Central memory CD8-positive, alpha-beta T cell (primary cell): ENCODE measurements at places on chromosomes 11 and 22.

DNA sequence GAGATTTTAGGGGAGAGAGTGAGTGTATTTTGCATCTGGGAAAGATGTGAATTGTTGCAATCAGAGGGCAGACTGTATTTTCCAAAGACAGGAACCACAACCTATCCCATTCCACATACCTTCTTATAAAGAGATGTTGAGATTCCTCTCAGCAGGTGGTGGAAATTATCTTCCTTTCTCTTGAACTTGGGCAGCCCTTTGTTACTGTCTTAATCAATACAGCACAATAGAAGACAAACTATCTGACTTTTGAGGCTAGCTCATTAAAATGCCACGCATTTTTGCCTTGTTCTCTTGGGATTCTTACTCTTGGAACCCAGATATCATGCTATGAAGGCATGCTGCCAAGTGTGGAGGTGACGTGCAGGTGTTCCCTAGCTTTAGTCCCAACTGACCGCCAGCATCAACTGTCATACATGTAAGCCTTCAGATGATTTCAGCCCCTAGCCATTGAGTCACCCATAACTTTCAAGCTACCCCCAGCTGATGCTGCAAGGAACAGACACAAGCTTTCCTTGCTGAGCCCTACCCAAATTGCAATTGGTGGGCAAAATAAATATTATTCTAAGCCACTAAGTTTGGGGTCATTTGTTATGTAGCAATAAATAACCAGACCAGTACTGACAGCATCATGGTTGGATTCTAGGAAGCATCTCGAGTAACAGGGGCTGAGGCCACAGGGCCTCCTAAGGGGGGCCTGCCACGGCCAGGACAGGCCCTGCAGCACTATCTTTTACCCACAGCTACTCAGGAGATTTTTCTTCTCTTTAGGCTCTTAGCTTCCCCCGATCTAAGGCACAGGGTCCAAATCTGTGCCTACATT, 63.0 kb downstream of the RPL27A start:
- H3K36me3 ChIP-seq, result no peaks in the 10 kb centered on the region
- H3K27me3 ChIP-seq, result peaks cover 50% of the 10 kb centered on the region
- no peak for DNase-seq
- no peak overlapping the region for H3K4me3 ChIP-seq
- no peak overlapping the region for H3K27ac ChIP-seq
- no peaks in the 10 kb centered on the region for H3K4me1 ChIP-seq

GRCh38 chr11:1817000-1817399, 17.8 kb upstream of the SYT8 start:
- H3K4me3 ChIP-seq, result no peak overlapping the region
- no peak for DNase-seq
- H3K4me1 ChIP-seq, result no peaks in the 10 kb centered on the region

- no peaks in the 10 kb centered on the region for H3K4me1 ChIP-seq
- no peak overlapping the region for H3K27ac ChIP-seq
- no peak for DNase-seq
- H3K27me3 ChIP-seq, result no peaks in the 10 kb centered on the region
Observed at GRCh38 chr22:41247703-41248102, 7.0 kb upstream of the CHADL start.

DNA sequence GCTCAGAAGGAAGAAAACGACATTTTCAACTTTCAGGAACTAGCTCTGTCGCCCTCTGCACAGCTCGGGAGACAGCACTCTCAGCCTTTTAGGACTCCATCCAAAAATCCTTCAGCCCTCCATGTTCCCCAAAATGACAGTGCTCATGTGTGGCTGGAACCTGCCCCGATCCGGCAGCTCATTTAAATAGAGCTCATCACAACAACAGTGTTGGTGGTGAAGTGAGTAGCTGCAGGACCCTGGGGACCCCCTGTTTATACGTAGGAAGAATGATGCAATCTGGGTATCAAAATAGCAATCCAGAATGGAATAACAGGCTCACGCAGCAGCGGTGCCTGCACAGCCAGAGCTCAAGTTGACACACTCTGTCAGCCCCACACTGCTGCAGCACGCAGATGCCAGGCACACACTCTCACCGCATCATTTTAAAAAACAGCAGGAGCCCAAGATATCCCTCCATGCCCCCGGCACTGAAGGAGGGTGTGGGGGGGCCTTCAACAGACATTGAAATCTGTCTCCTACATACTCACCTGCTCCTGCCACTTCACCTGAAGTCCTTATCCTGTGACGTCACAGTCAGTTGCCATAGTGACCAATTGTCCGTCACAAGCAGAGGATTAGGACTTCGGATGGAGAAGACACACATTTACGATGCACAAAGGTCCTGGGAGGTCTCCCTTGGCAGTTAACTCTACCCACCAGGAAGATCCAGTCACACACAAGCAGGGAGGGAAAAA, 24.0 kb downstream of the TRIM66 start:
- H3K4me1 ChIP-seq, result no peaks in the 10 kb centered on the region
- DNase-seq, result no peak
- H3K27me3 ChIP-seq, result no peaks in the 10 kb centered on the region
- H3K4me3 ChIP-seq, result no peak overlapping the region
- H3K27ac ChIP-seq, result no peak overlapping the region

DNA sequence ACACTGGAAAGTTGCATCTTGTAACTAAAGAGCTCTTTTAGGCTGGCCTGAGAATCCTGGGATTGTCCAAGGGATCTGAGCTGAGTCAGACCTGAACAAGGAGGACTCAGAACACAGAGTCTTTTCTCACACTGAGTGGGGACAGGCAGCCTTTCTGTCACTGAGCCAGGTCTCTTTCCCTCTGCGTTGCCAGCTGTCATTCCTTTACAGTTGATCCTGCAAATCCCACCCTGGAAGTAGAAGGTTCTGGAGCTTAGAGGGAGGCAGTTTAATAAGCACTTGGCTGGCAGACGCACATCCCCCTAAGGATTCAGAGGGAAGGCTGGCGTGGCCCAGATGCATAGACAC, 76.3 kb upstream of the SUSD2 start:
- H3K27ac ChIP-seq, result no peak overlapping the region
- no peaks in the 10 kb centered on the region for H3K27me3 ChIP-seq
- peaks cover 13% of the 10 kb centered on the region for H3K4me1 ChIP-seq
- no peak overlapping the region for H3K4me3 ChIP-seq

DNA sequence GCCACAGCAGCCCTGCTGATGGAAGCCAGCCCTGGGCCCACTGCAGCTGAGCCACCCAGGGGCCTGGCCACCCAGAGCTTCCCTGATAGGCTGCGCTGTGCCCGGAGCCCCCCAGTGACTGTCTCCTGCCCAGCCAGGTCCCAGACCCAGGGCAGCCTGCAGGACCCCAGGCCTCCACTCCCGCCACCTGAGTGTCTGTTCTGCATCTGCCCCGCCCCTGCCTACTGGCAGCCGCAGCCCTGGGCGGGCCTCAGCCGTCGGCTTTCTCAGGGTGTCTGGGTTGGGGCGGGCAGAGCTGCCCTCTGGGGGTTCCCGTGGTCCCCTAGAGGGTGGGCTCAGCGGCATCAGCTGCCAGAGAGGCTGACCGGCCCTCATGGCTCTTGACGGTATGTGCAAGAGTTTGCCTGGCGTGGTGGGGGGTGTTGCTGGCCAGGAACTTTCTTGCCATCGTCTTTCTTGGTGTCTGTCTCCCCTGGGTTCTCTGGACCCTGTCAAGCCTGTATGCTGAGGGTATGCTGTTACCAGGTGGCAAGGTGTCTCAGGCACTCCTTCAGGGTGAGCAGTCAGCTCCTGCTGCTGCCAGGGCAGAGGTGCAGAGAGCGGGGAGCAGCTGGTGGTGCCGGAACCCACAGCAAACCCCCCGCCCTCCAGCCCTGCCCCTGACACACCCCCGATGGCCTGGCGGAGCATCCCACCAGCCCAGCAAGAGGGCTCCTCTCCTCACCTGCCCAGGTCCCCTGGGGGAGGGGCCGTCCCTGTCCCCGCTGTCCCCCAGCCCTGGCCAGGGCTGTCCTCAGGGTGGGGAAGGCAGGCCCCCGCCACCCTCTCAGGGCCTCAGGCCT, 12.2 kb upstream of the PIM3 start:
- no peak for DNase-seq
- H3K27me3 ChIP-seq, result no peaks in the 10 kb centered on the region
- H3K27ac ChIP-seq, result no peak overlapping the region
- peaks cover 7% of the 10 kb centered on the region for H3K4me1 ChIP-seq

DNA sequence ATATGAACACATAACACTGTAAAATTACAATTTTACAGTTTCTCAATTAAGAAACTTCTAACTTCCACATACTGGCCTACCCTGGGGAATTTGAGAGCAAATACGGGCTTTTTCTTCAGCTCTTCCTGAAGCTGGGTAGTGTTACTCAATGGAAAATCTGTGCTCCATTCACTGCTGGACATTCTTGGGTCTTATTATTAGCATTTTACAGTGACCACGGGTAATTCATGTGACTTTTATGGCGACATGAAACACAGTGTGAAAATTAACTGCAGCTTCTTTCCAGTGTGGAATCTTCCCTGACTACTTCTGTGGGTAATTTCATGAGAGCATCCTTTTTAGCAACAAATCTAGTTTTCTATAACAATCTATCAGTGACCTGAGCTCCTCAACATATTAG, 423.7 kb upstream of the ANO5 start:
- no peak overlapping the region for H3K4me3 ChIP-seq
- DNase-seq, result no peak
- no peak overlapping the region for H3K27ac ChIP-seq
- no peaks in the 10 kb centered on the region for H3K27me3 ChIP-seq
- no peaks in the 10 kb centered on the region for H3K36me3 ChIP-seq

GRCh38 chr22:26172389-26172990, 3.2 kb downstream of the SEZ6L start:
- H3K27me3 ChIP-seq, result peaks cover 74% of the 10 kb centered on the region
- no peak overlapping the region for H3K27ac ChIP-seq
- H3K36me3 ChIP-seq, result no peaks in the 10 kb centered on the region

- no peak overlapping the region for H3K27ac ChIP-seq
- no peak overlapping the region for H3K4me3 ChIP-seq
- DNase-seq, result no peak
- peaks cover 73% of the 10 kb centered on the region for H3K27me3 ChIP-seq
- no peaks in the 10 kb centered on the region for H3K36me3 ChIP-seq
Observed at GRCh38 chr22:45033136-45033535, 23.3 kb upstream of the PHF21B start.

DNA sequence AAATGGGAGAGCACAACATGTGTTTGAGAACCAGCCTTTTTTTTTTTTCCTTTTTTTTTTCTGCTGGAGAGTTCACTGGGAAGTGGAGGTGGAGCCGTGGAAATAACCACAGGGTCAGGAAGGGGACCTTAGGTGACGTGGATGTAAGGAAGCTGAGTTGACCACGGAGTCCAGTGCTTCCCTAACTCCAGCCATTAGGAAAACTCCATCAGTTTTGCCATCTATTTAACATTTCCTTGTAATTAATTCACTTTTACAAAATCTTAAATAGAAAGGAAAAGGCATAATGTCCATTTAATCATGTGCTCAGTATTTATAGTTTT, 2.0 kb upstream of the CDK2AP2 start:
- H3K27ac ChIP-seq, result no peak overlapping the region
- DNase-seq, result no peak
- H3K27me3 ChIP-seq, result peaks cover 11% of the 10 kb centered on the region
- H3K4me1 ChIP-seq, result peaks cover 36% of the 10 kb centered on the region
- no peak overlapping the region for H3K4me3 ChIP-seq
- peaks cover 31% of the 10 kb centered on the region for H3K36me3 ChIP-seq

DNA sequence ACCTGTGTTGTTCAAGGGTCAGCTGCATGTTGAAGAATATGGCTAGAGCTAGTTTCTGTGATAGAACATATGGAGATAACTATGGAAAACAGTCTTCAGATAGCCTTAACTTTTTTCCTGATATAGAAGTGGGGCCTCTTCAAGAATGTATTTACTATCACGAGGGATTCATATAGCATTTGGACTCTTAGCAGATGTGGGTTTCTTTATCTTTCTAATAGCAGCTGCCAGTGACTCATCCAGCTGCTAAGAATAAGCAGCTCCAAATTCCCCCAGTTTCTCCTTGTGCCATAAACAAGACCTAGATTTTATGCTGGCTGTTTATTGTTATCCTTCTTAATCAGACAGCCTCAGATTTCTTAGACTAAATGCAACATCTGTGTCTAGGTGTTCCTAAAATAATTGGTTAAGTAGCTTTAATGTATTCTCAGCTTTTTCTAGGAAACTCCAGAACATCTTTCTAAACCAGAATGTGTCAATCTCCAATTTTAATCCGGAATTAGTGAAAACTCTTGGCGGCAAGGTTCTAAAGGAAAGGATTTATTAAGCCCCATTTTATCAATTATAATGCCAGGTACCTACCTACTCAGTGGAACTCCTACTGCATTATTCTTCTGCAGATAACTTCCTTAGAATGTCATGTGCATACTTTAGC, 119.8 kb downstream of the CSTPP1 start:
- H3K27ac ChIP-seq, result no peak overlapping the region
- no peak overlapping the region for H3K4me3 ChIP-seq
- no peaks in the 10 kb centered on the region for H3K27me3 ChIP-seq
- H3K36me3 ChIP-seq, result peaks cover 5% of the 10 kb centered on the region
- no peak for DNase-seq

- H3K27me3 ChIP-seq, result peaks cover 40% of the 10 kb centered on the region
- H3K36me3 ChIP-seq, result no peaks in the 10 kb centered on the region
- H3K4me1 ChIP-seq, result no peaks in the 10 kb centered on the region
Observed at GRCh38 chr22:47872761-47873535, 1110.5 kb downstream of the TBC1D22A start.

DNA sequence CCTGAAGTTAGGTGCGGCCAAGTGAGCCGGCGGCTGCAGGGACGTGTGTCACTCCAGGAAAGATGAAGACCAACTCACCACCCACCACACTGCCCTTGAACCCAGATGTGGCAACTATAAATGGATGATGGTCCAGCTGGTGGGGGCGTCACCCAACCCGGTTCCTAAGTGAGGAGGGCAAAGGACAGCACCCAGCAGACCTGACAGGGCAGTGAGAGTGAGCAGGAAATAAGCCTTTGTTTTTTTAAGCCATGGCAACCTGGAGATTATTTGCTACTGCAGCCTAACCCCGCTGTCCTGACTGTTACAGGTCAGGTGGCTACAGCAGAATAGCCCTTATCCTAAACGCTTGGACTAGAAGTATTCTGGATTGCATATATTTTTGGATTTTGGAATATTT, 228.9 kb downstream of the CTTN start:
- no peaks in the 10 kb centered on the region for H3K36me3 ChIP-seq
- no peak for DNase-seq
- no peak overlapping the region for H3K27ac ChIP-seq
- peaks cover 13% of the 10 kb centered on the region for H3K27me3 ChIP-seq

- H3K27me3 ChIP-seq, result no peaks in the 10 kb centered on the region
- peak overlapping the region; percentile 77 for H3K27ac ChIP-seq
Observed at GRCh38 chr11:61090521-61090920, 11.8 kb upstream of the CD5 start.

DNA sequence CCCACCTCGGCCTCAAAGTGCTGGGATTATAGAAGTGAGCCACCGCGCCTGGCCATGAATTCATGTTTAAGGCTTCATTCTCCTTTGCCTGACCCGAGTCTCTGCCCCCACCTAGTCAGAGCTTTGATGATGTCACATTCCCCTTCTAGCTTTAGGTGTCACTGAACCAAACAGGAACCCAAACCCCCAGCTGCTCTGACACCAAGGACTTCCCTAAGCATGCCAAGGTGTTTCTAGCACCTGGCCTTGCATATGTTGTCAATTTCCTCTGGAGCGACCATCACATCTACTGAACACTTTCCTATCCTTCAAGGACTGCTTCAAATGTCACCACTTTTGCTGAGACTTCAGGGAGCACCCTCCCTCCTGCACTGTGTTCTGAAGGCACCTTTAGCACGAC, 2.3 kb downstream of the F2 start:
- no peak overlapping the region for H3K27ac ChIP-seq
- H3K4me3 ChIP-seq, result no peak overlapping the region
- no peaks in the 10 kb centered on the region for H3K27me3 ChIP-seq

- H3K4me3 ChIP-seq, result no peak overlapping the region
- no peaks in the 10 kb centered on the region for H3K27me3 ChIP-seq
- H3K4me1 ChIP-seq, result no peaks in the 10 kb centered on the region
- no peak overlapping the region for H3K27ac ChIP-seq
- H3K36me3 ChIP-seq, result peaks cover 47% of the 10 kb centered on the region
Observed at GRCh38 chr11:72840780-72841179, 26.6 kb downstream of the ATG16L2 start.
